ENCODE measurements at places on chromosomes 2 and 18.

- no peaks in the 10 kb centered on the region for H3K36me3 ChIP-seq
- H3K4me1 ChIP-seq = no peaks in the 10 kb centered on the region
Measured at GRCh38 chr2:44777537-44777936, 164.0 kb upstream of the SIX3 start.

- no peak overlapping the region for H3K27ac ChIP-seq
- H3K4me3 ChIP-seq = no peak overlapping the region
- no peak for DNase-seq
- peaks cover 14% of the 10 kb centered on the region for H3K36me3 ChIP-seq
Measured at GRCh38 chr2:134284119-134284670, 30.3 kb downstream of the MGAT5 start.

- H3K4me1 ChIP-seq = no peaks in the 10 kb centered on the region
- no peak for DNase-seq
- no peak overlapping the region for H3K4me3 ChIP-seq
- peaks cover 5% of the 10 kb centered on the region for H3K27me3 ChIP-seq
- no peaks in the 10 kb centered on the region for H3K36me3 ChIP-seq
Measured at GRCh38 chr2:15756011-15756550, 164.4 kb downstream of the DDX1 start.

DNA sequence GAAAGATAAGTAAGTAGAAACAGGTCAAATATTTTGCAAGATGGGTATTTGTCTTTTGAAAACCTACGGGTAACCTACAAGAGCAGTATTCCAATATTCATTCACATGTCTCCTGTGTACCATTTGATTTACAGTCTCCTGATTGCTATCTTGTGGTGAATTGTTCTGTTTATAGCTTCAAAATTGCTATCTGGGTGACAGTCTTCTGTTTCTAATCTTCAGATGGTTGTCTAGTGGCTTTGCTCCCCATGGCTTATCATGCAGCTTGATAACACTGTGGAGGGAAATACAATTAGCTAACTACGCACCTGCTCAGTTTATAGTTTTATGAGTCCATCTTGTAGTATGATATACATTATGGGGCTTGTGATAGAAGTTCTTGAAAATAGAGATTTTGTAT is 816.8 kb downstream of the CPS1 start:
- no peak overlapping the region for H3K4me3 ChIP-seq
- H3K27me3 ChIP-seq = no peaks in the 10 kb centered on the region
- no peaks in the 10 kb centered on the region for H3K4me1 ChIP-seq
- DNase-seq = no peak

All from activated T-helper 1 cell treated with anti-CD3 and anti-CD28 coated beads, Interleukin-12 subunit alpha, Interleukin-12 subunit beta, Interleukin-2, Interleukin-4 antibody, amounts not matched to agents 30 ng/mL and 10 ng/mL and 1 ng/mL, durations not matched to agents 14 hours and 24 hours and 36 hours (primary cell).